ENCODE measurements at places on chromosomes 3 and 15.
A peak's percentile ranks its signal among the peaks of the same experiment; 100 is the strongest.

DNA sequence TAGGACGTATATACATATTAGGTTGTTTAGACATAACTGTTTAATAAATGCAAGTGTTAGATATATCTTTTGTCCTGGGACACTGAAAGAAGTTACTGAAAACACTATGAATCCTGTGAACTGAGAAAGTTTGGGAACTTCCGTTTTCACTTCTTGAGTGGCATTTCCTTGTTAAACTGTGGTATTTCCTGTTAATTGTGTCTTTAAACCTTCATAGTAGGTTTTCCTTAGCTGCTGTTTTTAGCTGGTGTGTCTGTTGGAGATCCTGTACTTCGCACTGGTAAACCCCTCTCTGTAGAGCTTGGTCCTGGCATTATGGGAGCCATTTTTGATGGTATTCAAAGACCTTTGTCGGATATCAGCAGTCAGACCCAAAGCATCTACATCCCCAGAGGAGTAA is 37.1 kb downstream of the ATP6V1A start:
- no peak for DNase-seq

- no peak for DNase-seq
These were observed 189.5 kb upstream of the WNT5A start for GRCh38 chr3:55676643-55677042.

DNA sequence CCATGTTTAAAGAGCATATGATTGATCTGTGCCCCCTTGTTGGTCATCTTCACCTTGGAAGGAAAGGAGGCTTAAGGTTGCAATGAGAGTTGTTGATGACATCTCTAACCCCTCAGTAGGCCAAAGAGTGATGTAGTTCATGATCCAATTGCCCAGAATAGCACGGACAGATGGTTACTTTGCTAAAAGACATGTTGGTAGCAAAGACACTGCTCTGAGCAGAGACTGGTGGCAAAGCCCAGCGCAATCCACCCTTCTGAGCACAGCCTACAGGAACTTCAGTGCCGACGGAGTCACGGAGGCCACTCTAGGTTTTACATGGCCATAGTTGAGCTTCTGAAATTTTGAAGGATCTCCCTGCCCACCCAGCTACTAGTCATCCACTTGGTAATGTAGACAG is 21.8 kb downstream of the FBXO45 start:
- no peak for DNase-seq

DNA sequence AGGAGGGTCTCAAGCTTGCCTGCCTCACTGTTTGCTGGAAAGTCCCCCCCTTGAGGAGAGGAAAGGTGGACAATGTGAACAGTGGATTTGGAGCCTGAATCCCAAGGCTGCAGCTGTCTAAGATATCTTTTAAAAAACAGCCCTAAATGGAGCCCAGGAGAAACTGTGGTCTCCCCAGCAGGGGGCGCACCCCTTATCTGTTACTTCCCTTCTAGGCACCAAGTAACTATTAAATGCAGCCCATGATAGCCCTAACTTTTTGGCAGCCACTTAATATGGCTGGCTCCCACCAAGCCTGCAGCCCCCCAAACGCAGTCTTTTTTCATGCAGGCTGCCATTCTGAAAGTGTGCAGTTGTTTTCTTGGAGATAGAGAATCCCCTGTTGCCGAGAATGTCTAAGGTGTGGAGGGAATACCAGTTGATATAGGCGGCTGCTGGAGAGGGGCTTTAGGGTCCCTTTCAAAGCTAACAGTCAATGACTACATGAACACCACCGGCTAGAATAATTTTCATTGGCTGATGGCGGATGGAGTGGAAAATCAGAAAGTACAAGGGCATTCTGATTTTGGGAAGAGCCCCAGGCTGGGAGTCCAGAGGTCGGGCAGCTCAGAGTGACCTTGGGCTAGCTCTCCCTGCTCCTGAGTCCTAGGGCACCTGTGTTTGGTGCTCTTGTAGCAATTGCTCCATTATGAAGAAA is 1.3 kb downstream of the RHCG start:
- DNase-seq: peak; percentile 14

GRCh38 chr15:62404194-62404985 is 239.3 kb upstream of the C2CD4B start:
- no peak for DNase-seq

GRCh38 chr3:31704591-31705179 is 172.0 kb downstream of the STT3B start:
- DNase-seq: peak; percentile 13

GRCh38 chr3:13352621-13353131 is 67.4 kb downstream of the NUP210 start:
- DNase-seq: no peak

DNA sequence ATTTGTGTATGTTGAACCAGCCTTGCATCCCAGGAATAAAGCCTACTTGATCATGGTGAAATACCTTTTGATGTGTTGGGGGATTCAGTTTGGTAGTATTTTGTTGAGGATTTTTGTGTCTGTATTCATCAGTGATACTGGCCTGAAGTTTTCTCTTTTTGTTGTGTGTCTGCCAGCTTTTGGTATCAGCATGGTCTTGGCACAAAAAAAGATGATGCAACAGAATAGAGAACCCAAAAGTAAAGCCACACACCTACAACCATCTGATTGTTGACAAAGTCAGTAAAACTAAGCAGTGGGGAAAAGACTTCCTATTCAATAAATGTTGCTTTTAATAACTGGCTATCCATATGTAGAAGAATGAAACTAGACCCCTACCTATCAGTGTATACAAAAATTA is 77.6 kb downstream of the TCF12 start:
- DNase-seq: no peak

DNA sequence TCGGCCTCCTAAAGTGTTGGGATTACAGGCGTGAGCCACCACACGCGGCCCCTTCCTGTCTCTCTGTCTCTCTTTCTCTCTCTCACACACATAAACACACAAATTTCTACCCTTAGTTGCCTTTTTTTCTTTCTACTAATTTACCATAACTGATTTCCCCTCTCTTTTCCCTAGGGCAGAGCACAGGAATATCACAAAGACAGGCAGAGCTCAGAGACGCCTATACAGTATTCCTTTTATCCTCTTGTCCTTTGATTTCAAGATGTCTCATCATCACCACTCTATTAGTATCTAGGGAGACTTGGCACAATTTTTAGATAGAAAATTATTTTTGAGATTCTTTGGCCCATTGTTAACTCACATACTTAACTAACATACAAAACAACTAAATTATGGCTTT is 25.8 kb upstream of the ST3GAL6 start:
- no peak for DNase-seq

GRCh38 chr15:73794443-73795133 is 41.4 kb upstream of the INSYN1 start:
- DNase-seq: no peak

DNA sequence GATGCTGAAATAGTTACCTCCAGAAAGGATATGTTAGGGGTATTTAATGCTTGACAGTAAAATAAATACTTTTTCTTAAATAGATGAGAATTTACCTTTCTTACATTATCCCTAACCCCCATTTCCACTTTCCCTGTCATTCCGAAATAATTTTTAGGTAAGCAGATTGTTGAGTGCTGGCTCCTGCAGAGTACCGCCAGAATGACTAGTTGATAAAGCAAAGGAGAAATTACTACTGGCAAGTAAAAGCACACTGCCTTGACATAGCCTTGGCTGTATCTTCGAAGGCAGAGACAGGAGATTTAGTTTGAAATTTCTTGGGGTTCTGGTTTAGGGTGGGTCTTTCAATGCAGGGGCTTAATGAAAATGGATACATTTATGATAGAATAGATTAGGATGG is 40.8 kb downstream of the LRRC49 start:
- no peak for DNase-seq

DNA sequence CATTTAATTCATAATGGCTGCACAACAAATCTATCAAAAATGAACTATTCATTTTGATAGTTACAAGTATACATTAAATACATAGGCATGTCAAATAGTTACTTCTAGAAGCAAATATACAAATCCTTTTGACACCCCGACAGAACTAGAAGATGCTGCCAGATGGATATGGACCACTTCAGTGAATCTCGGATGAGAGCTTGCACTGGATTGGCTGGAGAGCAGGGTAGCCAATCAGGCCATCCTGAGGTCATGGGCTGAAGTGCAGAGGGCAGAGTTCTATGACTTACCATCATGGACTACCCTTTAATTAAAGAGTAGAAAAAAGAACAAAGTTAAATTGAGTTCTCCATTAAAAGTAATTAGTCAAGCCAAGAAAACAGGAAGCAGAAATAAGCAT is 8.3 kb downstream of the CCNL1 start:
- DNase-seq: no peak

DNA sequence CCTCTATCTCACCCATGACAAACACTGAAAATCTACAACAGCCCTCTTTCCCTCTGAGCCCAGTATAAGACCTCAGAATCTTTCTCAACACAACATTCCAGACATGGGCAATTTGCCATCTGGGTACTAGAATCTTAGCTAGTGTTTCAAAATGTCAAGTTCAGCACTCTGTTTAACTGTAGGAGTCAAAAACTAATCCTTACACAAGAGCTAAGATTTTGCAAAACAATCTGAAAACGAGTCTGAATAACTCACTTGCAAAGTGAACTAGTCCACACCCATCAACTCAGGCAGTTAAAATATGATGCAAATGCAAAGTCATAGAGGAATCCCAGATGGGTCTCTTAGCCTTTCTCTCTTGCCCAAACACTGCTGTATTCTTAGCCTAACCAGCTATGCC is 67.8 kb downstream of the GPR176 start:
- no peak for DNase-seq

DNA sequence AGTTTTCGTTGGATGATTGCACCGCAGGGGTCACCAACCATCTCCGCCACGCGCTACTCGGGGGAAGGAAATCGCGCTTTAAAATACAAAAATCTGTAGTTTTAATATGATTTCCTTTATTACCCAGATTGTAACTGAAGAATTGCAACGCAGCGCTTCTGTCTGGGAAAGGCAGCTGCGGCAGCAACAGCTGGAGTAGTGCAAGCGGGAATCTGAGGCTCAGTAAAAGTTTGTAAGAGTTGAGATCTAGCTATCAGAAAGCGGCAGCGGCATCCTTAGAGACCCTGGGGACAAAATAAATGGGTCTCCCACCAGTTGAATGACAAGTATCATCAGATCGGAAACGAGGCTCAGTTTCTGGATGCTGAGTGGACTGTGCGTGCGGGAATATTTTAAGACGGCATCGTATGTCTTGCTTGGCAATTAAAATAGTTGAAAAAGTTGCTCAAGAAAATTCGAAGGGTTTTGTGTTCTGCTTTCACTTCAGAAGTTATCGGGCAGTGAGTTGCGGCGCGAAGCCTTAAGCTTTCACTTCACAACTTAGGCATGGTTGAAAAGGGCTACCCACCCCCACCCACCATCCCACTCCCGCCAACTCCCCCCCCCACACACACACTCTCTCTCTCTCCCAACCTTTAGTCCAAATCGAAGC is 2.7 kb downstream of the MECOM start:
- DNase-seq: no peak

GRCh38 chr3:32176989-32177701 is 61.3 kb upstream of the CMTM8 start:
- DNase-seq: peak; percentile 6

DNA sequence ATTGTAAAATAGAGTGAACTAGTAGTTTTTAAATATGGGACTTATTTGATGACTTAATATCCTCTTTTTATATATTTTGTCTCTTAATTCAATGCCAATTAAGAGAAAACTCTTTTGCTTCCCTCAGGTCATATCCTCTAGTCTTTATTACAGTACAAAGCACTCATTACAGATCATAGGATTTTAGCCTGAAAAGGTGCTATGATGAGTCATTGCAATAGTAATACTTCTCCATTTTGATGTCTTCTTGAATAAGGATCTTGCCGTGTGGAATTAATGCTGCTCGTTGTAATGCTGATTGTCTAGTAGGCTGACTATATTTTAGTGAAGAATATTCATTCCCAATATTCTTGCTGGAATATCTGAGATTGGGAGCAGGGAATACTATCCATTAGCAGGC is 612.2 kb upstream of the GOLIM4 start:
- no peak for DNase-seq

DNA sequence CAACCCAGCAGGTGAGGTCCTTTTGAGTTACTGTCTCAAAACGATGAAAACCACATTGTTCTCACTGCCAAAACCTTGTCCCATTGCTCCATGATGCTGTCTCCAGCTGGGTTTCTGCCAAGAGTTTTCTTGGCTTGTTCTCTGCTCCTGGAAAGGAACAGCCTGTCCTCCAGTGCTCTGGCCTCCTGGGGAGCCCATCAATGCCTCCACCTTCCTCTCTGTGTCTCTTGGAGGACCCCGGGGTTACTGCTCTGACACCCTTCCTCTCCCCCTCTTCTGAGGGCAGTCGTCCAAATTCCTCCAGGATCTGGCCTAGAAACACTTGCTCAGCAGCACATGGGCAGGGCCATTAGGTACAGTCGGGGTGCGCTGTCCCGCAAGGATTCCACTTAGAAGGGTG is 63.9 kb upstream of the RGMA start:
- no peak for DNase-seq

GRCh38 chr3:157091083-157091833 is 68.7 kb downstream of the CCNL1 start:
- DNase-seq: no peak

GRCh38 chr3:184630861-184631471 is 69.4 kb downstream of the EPHB3 start:
- no peak for DNase-seq

DNA sequence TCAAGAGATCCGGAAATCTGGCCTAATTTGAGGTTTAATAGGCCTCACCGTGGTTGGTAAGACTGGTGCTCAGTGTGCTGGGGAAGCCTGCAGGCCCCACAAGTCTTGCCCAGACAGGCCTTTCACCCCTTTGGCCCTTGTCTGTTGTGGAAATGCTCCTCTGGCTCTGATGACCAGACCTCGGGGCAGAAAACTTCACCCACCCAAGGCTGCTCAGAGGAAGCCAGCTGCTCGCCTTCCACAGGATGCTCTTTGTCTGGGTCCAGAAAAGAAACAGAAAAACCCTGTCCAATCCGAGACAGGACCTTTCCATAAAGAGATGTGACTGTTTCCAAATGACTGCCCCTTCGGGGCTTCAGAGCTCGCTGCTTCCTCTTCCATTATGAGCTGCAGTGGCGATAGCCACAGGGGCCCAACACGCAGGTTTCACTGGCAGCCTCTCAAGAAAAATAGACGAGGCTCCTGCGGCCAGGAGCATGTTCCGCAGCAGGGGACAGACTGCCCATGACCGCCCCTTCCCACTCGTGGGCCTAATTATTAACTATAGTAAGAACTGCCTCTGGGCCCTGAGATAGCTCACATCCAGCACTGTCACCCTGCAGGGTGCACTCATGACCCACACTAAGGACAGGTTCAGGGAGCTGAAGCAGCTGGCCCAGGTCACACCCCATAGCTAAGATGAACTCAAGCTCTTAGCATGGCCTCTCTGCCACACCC is 6.8 kb upstream of the SNX22 start:
- DNase-seq: no peak

GRCh38 chr3:48881652-48882114 is 17.0 kb downstream of the SLC25A20 start:
- DNase-seq: no peak

GRCh38 chr15:57634290-57634689 is 42.6 kb downstream of the MYZAP start:
- DNase-seq: no peak

GRCh38 chr3:190562866-190563510 is 49.1 kb downstream of the IL1RAP start:
- DNase-seq: no peak
